Trophoblast cell (in vitro differentiated cells and primary cell): ENCODE measurements at places on chromosomes 2 and 18.

GRCh38 chr2:168426861-168427260, 29.2 kb upstream of the CERS6 start:
- no peak for DNase-seq

GRCh38 chr2:234957834-234958135, 6.0 kb downstream of the SH3BP4 start:
- no peak for DNase-seq

GRCh38 chr2:59779571-59779970, 773.9 kb downstream of the BCL11A start:
- no peak for DNase-seq

DNA sequence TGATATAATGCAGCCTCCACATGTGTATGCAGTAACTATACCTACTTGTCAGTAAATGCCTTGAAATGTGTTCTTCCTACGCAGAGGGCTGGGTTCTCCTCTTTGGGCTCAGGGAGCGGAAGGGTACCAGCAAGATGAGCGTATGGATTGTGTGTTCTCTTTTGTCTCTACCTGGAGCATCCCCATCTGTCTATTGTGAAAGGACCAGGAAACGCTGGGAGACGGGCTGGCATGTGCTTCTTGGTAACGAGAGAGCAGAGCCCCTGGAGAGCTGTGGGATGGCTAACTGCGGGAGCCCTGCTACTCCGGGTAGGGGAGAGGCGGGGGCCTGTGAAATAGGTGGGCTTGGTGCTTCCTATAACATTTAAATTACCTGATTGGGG, 80.9 kb downstream of the BCL2 start:
- peak; percentile 78 for DNase-seq

- peak; percentile 49 for DNase-seq
Observed at GRCh38 chr18:47397671-47398319, 146.3 kb upstream of the SKOR2 start.

DNA sequence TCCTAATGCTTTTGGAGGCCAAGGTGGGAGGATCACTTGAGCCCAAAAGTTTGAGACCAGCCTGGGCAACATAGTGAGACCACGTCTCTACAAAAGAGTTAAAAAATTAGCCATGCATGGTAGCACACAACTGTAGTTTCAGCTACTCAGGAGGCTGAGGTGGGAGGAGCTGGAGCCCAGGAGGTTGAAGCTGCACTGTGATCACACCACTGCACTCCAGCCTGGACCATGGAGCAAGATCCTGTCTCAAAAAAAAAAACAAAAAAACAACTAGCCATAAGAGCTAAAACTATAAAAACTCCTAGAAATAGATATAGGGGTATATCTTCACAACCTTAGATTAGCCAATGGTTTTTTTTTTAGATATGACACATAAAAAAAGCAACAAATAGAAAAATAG, 16.9 kb upstream of the COL6A3 start:
- no peak for DNase-seq

DNA sequence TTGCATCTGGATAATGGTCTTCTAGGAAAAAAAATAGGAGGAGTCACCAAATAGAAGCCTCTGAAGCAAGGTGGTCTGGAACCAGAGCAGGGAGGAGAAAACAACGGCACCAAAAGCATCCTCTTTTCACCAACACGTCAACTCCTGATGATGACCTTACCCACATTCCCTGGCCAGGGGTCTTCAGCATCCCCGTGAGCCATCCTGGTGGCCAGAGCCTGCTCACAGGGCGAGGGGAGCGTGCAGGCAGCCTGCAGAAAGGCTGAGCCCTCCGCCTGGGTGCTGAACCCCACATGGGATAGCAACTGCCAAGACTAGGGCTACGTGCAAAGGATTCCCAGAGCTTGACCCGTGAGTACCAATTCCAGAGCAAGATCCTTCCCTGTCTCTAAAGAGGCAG, 191.0 kb downstream of the NDUFA10 start:
- no peak for DNase-seq

GRCh38 chr2:69385443-69386151, 1.4 kb downstream of the GFPT1 start:
- DNase-seq: peak; percentile 68

DNA sequence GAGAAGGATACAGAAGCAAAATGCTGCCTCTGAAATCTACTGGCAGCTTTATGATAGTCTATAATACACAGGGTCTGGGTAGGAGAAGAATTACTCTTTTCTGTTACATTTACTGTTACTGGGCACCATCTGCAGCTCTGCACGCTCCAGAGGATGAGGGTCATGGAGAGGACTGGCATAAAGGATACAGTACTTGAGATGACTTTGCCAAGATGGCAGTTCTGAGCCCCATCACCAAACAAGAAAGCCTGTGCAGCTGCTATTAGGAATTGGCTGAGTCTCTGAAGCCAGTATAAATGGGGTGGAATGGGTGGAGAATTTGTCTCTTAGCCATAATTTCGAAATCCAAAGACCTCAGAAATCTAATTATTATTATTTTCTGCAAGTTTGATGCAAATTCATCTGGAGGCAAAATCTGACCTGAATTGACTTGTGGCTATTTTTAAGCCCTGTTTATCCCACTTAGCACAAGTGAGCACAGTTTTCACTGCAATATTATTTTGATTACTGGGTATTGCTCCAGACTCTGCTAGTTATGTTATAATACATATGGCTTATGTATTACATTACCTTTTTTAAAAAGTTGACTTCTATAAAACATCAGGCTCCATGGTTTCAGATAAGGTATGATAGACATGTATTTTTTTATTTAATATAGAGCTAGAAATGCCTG, 579.5 kb downstream of the MBD2 start:
- no peak for DNase-seq

DNA sequence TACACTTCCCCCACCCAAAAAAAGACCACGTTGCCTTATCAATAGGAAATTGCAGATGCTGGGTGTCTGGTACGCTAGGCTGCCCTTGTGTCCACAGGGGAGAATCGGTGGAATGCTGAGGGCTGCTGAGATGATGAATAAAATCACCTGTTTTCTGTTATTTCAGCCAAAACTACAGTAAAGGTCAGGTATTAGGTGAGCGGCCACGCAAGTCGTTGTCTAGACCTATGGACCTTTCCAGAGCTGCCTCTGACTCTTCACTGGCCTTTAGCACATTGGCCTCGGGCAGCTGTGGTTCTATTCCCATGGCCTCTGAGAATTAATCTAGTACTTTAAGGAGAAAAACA, 89.6 kb downstream of the MTCL1 start:
- DNase-seq: peak; percentile 26

GRCh38 chr18:45686891-45687611, 36.9 kb upstream of the SLC14A1 start:
- DNase-seq: no peak

GRCh38 chr2:83113953-83114352, 1345.1 kb downstream of the SUCLG1 start:
- DNase-seq: peak; percentile 14

- DNase-seq: no peak
Observed at GRCh38 chr2:108125581-108125980, 114.2 kb upstream of the SULT1C3 start.

- DNase-seq: peak; percentile 48
Observed at GRCh38 chr2:10342245-10342951, 39.7 kb downstream of the HPCAL1 start.

- DNase-seq: no peak
Observed at GRCh38 chr2:181176540-181176939, 196.1 kb downstream of the UBE2E3 start.

DNA sequence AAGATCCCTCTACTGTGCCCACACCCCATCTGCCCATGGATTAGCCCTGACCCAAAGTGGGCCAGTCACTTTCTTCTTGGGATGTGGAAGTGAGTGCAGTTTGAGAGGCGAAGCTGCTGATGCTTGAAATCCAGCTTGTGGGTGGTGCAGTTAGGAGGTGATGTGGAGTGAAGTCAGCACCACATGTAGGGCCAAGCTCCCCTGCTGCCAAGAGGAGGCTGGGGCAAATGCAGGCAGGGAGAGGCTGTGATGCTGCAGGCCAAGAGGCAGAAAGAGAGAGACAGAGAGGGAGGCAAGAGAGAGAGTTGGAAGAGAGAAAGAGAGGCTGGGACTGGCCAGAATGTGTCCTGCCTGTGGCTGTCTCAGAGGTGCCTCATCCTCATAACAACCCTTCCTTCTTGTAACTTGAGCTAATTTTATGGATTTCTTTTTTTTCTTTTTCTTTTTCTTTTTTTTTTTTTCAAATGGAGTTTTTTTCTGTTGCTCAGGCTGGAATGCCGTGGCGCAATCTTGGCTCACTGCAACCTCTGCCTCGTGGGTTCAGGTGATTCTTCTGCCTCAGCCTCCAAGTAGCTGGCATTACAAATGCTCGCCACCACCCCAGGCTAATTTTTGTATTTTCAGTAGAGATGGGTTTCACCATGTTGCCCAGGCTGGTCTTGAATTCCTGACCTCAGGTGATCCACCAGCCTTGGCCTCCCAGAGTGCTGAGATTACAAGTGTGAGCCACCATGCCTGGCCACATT, 35.3 kb upstream of the CAB39 start:
- peak; percentile 87 for DNase-seq

DNA sequence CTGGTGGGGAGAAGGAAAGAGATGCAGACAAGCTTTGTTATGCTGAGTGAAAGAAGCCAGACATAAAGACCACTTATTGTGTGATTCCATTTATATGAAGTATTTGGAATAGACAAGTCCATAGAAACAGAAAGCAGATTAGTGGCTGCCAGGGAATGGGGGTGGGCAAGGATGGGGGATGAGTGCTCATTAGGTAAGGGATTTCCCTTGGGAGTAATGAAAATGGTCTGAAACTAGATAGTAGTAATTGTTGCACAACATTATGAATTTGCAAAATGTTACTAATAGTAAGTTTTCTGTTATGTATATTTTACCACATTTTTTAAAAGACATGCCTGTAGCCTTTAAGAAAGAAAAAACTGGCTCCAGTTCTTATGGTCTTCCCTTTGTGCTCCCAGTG, 154.9 kb downstream of the LNPK start:
- DNase-seq: no peak

GRCh38 chr2:230582851-230583283, 129.8 kb upstream of the CAB39 start:
- peak; percentile 41 for DNase-seq

DNA sequence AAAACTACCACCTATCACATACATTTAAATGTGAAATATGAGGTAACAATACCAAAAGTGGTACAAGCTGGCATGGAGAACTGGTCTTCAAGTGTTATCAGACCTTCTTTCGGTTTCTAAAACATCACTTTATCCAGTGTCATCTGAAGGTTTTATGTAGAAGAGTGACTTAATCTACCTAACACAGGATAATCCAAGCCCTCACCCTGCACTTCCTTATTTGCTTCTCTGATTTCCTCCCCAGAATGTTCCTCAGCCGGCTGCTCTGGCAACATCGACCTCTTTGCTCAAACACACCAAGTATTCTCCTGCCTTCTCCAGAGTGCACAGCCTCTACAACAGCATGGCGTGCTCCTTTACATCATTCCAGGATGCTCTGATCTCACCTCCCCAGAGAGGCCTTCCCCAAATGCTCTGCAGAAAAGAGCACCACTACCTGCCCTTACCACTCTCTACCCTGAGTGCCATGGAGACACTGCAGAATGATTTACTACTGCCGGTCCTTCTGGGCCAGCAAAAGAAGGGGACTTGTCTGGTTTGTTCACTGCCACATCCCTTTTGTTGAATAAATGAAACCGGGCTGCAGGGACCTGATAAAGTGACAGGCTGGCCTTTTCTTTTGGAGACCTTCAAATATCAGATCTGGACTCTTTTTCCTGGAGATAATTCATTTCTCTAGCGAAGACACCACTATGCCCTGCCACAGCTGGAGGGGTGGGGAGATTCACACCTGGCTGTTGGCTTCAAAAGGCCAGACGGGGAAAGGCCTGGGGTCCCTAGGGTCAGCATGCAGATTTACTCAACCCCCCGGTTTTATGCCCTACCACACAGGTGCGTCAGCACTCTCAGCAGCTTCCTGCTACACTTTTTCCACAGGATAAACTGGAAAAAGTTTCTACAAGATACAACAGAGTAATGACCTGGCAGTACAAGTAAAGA, 42.0 kb downstream of the TTR start:
- no peak for DNase-seq

DNA sequence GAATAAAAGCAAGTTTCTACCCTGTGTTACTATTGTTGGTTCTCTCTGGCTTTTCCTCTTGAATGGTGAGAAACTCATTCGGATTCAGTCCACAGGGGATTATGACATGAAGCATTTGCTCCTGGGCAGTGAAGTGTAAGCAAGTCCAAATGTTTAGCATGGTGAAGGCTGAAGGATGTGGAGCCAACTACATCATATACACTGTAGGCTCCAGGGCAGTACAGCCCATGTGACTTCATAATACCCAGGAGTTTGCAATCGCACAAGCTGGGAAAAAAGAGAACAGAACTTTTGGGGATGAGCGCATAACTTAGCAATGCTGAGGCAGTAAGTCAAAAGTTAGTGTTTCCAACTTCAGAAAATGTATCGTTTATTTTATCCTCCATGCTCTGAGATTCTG, 695.7 kb upstream of the POU3F3 start:
- DNase-seq: no peak

DNA sequence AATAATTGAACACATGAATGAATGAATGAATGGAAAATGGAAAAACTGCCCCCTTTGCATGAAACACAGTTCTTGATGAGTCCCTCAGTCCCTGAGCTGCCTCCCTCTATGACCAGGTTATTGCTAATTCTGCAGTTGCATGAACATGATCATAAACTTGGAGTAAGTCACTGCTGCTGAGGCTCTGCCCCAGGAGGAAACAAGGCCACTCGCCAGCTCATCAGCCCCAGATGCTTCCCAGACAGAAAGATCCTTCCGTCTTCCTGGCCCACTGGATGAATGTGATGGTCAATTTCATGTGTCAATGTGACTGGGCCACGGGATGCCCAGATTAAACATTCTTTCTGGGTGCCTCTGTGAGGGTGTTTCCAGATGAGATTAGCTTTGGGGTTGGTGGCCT, 16.4 kb downstream of the GPR45 start:
- no peak for DNase-seq

GRCh38 chr2:88810017-88810416, 118.5 kb downstream of the RPIA start:
- DNase-seq: no peak

- DNase-seq: no peak
Observed at GRCh38 chr18:58789876-58790240, 74.8 kb upstream of the ZNF532 start.

DNA sequence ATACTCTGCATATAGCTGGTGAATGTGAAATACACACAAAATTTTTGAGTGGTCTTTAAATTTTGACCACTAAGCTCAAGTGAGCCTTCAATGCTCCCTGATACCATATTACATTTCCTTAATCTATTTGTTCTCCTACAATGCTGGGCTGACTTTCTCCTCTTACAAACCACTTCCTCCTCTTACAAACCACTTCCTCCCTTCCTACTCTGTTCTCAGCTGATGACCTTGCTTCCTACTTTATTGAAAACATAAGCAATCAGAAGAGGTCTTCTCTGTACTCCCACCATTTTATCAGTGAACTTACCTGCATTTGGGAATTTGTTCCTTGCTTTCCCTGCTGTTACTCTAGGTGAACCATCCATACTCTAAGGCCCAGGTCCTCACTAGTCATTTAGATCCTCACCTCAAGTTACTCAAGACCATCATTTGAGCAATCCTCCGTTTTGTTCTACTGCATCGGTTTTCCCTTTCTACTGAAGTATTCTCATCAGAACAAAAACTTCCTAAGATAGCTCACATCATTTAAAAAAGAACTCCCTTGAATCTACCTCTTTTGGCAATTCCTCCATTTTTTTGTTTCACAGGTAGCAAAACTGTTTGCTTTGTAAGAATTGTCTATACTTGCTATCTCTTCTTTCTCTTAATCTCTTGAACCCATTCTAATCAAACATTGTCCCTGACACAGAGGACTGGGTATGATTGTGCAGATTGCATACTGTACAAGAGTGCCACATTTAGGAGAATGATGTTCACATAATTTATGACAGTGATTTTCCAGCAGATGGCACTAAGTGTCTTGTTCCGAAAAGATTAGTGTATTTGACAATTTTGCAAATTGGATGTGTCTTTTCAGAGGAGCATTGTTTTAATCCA, 96.5 kb downstream of the EPB41L5 start:
- DNase-seq: peak; percentile 60
